ENCODE measurements at places on chromosomes 2 and 18.

GRCh38 chr2:132978840-132979239, 308.8 kb upstream of the LYPD1 start:
- DNase-seq = no peak

GRCh38 chr2:86331384-86331783, 6.0 kb downstream of the REEP1 start:
- no peak for DNase-seq

DNA sequence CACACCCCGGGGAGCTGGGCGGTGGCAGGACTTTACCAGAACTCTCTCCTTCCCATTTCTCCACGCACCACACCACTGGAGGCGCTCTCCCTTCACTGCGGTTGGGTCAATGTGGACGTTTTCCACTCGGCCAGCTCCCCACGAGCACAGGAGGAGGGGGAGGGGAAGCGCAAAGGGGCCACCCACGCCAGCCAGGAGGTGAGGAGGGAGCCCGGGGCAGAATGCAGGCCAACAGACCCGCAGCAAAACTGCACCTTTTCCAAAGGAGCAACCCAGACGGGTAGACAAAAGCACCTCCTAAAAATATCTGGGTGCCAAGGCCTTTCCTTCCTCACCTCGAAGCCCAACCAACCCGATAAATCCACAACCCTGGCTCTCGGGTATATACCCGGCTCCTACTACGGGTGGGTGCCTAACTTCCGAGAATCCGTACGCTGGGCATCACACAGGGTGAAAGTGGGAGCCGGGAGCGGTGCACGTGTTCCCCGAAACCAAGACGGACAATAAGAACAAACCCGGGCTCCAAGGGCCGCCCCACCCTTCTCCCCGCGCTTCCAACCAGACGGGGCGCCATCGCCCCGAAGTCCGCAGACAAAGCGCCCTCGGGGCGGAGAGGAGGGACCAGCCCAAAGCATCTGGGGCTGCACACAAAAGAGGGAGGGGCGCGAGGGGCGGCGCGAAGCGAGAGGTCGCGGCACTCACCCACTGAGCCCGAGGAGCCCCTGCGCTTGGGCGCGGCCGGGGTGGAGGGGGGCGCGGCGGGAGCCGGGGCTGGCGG, 1.0 kb downstream of the RTN4 start:
- DNase-seq = peak; percentile 86

GRCh38 chr2:99879481-99879880, 262.9 kb downstream of the AFF3 start:
- DNase-seq = peak; percentile 65

DNA sequence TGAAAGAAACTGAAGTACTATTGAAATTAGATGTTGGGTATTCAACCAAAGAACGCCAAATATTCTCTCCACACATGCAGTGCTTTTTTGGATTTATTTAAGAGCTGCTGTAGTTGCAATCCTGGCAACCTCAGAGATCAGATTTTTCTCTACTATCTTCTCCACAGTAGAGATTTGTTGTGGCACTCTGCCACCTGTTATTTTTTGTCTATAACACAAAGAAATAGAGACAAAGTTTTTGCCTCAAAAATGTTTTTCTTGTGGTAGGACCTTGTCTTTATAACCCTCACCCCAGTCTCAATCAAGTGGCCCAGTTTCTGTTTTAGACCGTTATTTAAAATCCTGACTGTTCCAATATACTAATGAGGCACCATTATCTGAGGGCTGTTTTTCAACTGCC, 79.4 kb downstream of the SCG2 start:
- DNase-seq = no peak

- peak; percentile 68 for DNase-seq
Observed at GRCh38 chr2:20141056-20141762, 83.7 kb downstream of the SDC1 start.

Data from SK-MEL-5 (cell line).